ENCODE measurements at places on chromosomes 3 and 15. TPM values are rescaled to one million over a fixed set of nuclear protein-coding genes. Genes with fewer than 3 reads are reported as not detected.

DNA sequence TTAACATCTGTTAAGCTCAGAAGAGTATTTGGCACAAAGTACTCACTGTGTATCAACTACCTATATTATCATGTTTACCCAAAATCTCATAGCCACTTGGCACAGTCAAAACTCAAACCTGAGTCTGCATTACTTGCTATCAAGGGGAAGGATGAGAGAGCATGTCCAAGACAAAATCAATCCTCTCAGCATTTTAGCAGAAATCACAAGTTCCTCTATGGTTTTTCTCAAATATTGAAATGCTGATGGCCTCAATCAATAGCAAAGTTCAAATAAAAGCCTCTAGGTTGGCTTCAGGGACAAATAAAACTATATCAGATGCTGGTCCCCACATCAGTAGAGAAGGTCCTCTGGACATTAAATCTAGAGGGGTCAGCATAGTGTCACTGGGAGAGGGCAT is 14.3 kb downstream of the TBC1D2B start:
- DNase-seq, result no peak

DNA sequence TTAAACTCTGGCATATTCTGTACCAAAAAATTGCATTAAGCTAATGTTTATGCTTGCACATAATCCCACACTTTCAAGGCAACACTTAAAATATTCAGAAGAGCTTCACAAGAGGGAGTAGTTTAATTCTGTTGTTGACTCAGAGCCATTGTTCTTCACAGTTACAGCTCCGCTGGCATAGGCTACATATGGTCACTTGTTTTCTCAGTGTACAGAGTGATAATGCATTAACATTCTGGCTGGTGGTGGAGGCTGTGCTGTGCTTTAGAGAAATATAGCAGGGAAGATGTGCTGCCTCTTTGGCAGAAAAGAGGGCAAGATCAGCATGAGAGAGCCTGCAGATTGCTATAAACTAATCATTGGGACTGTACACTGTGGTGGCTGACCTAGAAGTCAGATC is 13.3 kb downstream of the NLGN1 start:
- no peak for DNase-seq

- no peak for DNase-seq
Measured at GRCh38 chr3:1666865-1667264, 431.8 kb upstream of the CNTN4 start.

GRCh38 chr3:177026505-177027277 is 170.6 kb downstream of the TBL1XR1 start:
- no peak for DNase-seq

DNA sequence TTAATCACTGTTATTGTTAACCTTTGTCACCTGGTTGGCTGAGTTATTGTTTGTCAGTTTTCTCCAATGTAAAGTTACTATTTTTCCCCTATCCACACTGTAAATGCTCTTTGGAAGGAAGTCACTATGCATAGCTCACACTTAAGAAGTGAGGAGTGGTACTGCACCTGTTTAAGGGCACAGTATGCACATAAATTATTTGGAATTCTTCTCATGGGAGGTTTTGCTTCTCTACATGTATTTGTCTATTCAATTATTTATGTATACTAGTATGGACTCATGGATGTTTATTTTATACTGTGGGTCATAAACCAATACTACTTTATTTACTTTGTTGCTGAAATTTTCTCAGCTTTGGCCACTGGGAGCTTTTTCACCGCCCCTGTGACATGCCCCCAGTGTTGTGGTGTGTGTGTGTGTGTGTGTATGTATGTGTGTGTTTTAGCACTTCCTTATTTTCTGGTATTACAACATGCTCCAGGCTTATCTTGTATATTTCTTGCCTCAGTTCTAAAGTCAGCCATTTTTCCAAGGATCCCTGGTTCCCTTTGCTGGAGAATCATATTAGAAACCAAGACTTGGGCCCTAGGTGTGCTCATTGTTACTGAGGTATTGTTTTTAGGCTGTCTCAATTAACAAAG is 290.5 kb downstream of the KBTBD8 start:
- DNase-seq, result no peak

DNA sequence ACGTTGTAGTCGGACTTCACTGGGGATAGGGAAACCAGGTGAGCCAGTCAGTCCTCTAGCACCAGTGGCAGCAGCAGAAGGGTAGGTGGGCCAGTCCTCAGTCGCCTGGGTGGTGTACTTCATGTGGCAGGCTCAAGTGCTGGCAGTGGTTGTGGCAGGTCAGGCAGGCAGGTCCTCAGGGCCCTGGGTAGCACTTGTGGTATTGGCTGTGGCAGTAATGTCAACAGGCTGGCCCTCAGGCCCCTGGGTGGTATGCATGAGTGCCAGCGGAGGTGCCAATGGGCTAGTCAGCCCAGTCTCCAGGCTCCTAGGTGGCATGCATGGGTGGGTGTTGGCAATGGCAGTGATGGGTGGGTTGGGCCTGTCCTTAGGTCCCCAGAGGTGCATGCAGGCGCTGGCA is 40.6 kb downstream of the FAIM start:
- no peak for DNase-seq

GRCh38 chr3:129654131-129654530 is 47.7 kb upstream of the PLXND1 start:
- no peak for DNase-seq

DNA sequence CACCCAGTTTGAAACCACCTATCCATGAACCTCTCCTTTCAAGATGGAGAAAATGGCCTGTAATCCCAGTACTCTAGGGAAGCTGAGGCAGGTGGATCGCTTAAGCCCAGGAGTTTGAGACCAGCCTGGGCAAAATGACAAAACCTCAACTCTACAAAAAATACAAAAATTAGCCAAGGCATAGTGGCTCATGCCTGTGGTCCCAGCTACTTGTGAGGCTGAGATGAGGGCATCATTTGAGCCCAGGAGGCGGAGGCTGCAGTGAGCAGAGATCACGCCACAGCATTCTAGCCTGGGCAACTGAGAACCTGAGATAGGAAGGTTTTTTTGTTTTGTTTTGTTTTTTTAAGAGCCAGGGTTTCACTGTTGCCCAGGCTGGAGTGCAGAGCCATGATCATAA is 5.4 kb downstream of the TKT start:
- no peak for DNase-seq

GRCh38 chr3:69998759-69999139 is 784 bp upstream of the SAMMSON start:
- DNase-seq, result no peak

DNA sequence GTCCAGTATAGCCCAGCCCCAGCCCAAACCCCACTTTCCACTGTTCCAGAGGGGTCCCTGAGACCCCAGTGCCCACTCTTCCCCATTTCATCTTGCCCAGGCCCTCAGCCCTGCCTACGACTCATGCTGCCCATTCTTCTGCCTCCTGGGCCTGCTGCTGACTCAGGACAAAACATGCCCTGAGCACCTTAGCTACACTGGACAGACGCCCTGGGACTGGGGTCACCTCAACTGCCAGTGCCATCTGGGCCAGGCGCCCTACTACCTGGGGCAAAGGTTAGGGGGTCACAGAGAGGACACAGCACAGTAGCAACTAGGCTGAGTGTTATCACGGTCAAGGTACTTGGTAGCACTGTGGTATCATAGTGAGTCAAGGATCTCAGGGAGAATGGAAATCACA is 2.6 kb upstream of the LAMB2 start:
- no peak for DNase-seq

DNA sequence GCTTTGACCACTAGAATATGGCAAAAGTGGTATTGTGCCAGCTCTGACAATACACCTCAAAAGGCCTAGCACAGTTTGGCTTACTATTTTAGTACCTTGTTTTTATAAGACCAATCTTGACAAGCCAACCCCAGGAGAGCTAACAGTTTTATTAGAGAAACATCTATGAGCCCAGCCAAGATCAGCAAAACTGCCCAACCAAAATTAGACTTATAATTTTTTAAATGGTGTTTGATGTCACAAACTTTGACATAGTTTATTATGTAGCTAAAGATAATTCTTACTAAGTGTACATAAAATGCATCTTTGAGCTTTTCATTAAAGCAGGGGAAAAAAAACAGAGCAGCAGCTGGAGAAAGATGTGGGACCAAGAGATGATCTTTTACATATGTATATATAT is 537.5 kb downstream of the ZPLD1 start:
- DNase-seq, result peak; percentile 11

DNA sequence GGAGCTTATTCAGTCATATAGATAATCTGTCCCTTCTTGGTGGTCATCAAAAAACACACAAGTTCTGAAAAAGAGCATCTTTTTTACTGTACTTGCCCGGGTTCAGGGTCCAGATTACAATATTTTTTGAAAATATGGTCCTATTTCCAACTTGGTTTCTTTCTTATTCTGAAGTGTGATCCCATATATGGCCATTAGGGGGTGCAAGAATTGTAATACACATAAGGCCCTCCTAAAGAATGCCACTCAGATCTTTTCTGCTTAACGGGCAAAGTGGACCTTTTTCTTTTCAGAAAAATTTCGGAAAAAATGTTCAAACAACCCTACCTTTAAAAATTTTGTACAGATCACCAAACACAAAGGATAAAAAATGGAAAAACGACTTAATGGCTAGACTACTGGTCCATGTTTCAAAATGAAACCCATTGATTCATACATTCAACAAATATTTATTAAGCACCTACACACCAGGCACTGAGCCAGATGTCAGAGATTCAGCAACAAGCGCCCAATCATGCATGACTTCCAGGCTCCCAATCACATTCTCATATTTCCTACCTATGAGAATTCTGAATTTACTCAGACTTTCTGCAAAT is 102.0 kb upstream of the MYRIP start:
- no peak for DNase-seq

Gene EPHB1
- total RNA-seq, result 1.6 TPM

Gene GP9
- not detected for total RNA-seq

Gene ZNF770
- total RNA-seq, result 68.4 TPM

Gene SKOR1
- total RNA-seq, result 0.21 TPM

Gene ACSBG1
- 1.1 TPM for total RNA-seq

Gene C3orf52
- 7.5 TPM for total RNA-seq

Gene LRRC31
- total RNA-seq, result not detected

Gene MAP6D1
- total RNA-seq, result 2.0 TPM

Gene PLSCR4
- total RNA-seq, result 94.3 TPM

Gene SEMA3F
- 10.8 TPM for total RNA-seq

Gene FHIT
- total RNA-seq, result 7.4 TPM

Data from urinary bladder (tissue), 4 donors.